ENCODE measurements at places on chromosomes 4 and X. TPM values are rescaled to one million over a fixed set of nuclear protein-coding genes. Genes with fewer than 3 reads are reported as not detected.

The GPRASP3 gene
- 8.0 TPM for total RNA-seq

The FAM133A gene
- total RNA-seq = 0.18 TPM

The CCKAR gene
- not detected for total RNA-seq

- peak; percentile 60 for DNase-seq
Observed at GRCh38 chr4:155966731-155967395, 13.2 kb upstream of the CTSO start.

Measured in astrocyte (in vitro differentiated cells and primary cell).